CD4-positive, alpha-beta T cell treated with Interleukin-4 for 4 hours (primary cell): ENCODE measurements at places on chromosomes 3 and 15.

DNA sequence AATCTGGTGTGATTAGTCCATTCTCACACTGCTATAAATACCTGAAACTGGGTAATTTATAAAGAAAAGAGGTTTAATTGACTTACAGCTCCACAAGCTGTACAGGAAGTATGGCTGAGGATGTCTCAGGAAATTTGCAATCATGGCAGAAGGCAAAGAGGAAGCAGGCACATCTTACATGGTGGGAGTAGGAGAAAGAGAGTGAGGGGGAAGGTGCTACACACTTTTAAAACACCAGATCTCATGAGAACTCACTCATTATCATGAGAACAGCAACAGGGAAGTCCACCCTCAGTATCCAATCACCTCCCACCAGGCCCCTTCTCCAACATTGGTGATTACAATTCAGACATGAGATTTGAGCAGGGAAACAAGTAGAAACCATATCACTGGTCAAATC, 24.0 kb upstream of the ACP3 start:
- DNase-seq = no peak

DNA sequence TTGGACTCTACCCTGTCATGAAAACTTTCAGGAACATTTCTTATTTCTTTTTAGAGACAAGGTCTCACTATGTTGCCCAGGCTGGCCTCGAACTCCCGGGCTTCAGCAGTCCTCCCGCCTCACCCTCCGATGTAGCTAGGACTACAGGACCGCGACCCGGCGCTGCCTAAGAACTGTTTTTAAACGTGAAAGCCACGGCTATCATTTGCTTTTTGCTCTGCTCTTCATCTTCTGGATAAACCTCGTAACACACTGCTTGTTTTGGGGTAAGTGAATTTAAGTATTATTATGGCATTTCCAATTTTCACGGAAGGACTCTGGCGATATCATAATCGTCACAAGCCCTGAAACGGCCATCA, 14.3 kb upstream of the CCNL1 start:
- DNase-seq = no peak

DNA sequence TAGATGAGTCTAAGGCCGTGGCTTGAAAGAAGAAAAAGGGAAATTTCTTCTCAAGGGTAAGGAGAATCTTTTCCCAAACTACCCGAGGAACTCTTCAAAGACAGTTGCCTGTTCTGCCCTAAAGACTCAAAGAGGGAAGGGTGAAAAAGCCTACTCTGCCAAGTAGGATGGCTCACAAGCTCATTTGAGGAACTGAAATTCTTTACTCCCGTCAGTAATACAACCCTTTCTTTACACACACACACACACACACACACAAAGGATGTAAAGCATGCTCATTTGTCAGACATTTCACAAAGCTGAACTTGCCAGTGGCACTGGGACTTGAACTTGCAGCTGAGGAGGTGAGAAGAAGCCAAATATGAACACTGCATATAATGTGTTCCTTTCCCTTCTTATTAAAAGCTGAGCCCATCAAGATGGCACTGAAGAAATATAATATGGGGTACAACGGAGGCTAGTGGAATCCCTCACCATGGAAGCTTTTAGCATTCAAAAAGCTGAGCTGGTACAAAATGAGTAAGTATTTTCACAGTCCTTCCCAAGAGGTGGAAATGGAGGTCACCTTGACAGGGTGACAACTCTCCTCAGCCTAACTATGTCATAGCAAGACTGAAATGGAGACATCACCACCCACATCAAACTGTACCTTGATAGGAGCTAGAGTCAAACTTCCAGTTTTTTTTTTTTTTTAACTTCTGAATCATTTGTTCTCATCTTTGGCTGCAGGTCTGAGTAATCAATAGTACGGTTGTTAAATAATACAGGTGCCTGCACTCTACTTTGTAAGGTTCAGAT, 57.6 kb downstream of the TAFA4 start:
- DNase-seq = no peak

DNA sequence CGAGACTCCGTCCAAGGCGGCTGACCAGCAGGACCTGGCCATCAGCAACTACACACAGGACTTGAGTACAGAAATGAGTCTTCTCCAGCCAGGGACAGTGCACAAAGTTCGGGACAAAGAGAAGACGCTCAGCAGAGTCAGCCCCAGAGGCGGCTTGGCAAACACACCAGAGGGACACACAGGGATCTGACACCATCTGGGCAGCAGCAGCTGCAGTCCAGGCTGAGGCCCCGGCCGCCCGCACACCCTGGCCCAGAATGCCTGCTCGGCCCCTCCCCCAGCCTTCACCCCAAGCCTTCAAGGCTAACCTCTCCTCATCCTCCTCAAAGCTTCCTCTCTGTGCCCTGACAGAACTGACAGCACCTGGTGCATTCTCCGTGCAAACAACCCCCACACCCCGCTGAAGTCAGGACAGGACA, 61.1 kb downstream of the XXYLT1 start:
- DNase-seq = no peak

DNA sequence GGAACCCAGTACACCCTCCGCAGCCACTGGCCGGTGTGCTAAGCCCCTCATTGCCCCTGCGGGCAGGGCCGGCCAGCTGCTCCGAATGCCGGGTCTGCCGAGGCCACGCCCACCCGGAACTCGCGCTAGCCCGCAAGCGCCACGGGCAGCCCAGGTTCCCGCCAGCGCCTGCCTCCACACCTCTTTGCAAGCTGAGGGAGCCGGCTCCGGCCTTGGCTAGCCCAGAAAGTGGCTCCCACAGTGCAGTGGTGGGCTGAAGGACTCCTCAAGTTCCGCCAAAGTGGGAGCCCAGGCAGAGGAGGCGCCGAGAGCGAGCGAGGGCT, 81.4 kb upstream of the BCHE start:
- no peak for DNase-seq

DNA sequence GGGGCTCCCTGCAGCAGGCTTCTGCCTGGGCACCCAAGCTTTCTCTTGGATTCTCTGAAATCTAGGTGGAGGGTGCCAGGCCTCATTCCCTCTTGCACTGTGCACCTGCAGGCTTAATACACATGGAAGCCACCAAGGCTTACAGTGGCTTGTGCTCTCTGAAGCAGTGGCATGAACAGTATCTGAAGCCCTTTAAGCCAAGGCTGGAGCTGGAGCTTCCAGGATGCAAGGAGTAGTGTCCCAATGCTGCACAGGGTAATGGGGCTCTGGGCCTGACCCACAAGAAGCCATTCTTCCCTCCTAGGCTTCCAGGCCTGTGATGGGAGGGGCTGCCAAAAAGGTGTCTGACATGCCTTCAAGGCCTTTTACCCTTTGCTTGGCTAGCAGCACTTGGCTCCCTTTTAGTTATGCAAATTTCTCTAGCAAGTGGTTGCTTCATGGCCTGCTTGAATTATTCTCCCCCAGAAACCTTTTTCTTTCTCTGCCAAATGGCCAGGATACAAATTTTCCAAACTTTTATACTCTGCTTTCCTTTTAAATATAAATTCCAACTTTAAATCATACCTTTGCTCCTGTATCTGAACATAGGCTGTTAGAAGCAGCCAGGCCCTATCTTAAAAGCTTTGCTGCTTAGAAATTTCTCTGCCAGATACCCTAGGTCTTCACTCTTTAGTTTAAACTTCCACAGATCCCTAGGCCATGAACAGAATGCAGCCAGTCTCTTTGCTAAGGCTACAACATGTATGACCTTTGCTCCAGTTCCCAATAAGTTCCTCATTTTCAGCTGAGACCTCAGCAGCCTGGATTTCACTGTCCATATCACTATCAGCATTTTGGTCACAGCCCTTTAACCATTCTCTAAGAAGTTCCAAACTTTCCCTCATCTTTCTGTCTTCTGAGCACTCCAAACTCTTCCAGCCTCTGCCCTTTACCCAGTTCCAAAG, 201.1 kb upstream of the LRRFIP2 start:
- DNase-seq = no peak

GRCh38 chr3:27428446-27428845, 55.7 kb downstream of the SLC4A7 start:
- DNase-seq = no peak

DNA sequence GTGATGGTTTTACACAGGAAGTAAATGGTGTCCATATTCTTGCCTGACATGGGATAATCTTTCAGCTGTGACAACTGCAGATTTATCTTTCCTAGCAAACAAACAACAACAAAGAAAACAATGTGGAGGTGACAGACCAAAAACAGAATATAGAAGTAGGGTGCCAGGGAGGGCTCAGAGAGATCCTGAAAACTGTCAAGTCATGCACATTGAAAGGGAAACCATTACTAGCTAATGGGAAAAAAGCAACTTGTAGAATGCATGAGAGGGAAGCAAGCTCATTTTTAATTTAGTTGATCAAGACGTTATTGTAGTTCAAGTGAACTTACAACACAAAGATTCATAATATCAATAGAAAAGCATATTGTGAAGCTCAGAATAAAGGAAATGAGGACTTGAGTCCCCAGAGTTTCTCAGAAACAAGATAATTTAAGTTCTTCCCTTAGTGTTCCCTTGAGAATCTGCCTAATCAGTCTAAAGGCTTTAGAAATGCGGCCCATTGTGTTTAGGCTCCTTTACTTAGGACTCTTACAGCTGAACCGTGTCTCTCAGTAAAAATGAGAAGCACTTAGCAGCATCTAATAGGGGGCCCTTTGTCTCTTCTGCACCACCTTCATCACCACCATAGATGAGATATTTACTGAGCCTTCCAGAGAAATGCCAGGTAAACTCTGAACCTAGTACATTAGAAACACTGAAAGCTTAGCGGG, 115.6 kb upstream of the CADPS start:
- DNase-seq = no peak

DNA sequence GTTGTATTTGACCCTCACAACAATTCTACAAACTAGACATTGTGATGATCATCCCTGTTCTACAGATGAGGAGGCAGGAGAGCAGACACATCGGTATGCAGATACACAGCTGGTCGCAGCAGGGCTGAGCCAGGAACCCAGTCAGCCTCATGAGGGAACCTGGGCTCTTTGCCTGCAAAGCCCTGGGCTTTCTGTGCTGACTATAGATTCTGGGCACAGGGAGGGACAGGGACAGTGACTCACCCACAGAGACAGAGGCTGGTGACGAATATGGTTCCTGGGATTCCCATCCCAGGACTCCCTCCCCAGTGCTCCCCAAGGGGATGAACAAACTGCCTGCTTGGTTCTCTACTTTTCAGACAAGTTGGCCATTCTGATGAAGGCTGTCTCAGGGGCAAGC, 3.8 kb upstream of the CAMP start:
- DNase-seq = no peak

GRCh38 chr15:101105059-101105891, 146.6 kb downstream of the CHSY1 start:
- no peak for DNase-seq

- no peak for DNase-seq
These were observed 21.0 kb upstream of the PCSK6 start for GRCh38 chr15:101510212-101511197.

DNA sequence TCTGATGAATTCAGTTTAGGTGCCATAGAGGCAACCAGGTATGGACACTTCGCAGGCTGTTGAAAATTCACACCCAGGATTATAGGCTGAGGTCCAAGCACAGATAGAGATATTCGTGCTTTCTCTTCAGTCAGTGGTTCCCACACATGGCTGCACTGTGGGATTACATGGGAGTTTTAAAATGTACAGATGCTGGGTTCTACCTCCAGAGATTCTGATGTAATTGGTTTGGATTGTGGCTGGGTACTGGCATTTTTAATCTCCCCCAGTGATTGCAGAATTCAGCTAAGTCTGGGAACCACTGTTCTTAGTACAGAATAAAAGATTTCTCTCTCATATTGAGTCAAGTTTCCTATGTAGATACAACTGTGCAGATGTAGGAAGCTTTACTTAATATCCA, 91.6 kb downstream of the FOXB1 start:
- DNase-seq = no peak

DNA sequence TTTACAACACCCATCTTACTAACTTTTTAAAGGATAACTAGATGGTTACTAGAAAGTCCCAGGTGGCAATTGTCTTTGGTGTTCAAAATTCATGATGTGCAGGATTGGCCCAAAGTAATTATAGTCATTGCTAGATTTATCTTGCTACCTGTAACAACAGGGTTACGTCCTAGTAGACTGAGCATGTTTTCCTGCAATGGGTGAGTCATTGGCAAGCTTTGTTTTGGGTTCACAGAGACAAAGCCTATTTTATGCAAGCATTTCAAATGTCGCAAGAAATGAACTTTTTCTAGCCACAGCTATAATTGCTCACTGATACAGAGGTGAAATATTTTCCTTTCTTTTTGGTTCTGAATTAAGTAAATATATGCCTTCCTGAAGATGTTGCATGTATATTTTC, 267.6 kb downstream of the AGBL1 start:
- DNase-seq = no peak

DNA sequence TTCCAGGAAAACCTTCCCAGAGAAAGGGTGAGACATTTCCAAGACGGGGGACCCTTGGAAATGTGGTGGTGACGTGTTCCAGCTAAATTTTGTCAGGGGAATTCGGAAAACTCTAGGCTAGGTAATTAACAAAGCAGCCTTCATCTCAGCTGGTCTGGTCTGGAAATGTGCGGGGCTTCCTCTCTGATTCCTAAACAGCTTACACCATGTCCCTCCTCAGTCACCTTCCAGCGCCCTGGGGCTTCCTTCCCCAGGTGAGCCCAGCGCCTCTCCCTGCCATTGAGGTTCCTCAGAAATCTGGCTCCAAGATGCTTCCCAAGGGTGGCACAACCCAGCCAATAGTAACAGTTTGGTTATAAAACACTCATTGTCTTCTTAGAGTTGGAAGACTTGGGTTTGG, 571 bp downstream of the ACAD9 start:
- no peak for DNase-seq

DNA sequence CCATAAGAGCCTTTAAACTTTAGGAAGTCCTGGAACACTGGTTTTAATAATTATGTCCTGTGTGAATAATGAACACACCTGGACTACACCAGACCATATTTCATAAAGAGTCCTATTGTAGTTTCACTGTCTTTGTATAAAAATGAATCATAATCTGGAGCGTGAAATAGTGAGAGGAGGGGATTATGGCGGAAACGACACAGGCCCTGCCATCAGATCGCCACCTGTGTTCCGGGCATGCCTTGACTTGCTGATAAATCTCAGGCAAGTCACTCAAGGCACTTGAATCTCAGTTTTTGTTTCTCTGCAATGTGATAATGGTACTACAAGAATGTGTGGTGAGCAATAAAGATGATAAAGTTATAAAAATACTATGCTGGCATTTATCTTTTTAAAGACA, 995.5 kb downstream of the MCTP2 start:
- no peak for DNase-seq

DNA sequence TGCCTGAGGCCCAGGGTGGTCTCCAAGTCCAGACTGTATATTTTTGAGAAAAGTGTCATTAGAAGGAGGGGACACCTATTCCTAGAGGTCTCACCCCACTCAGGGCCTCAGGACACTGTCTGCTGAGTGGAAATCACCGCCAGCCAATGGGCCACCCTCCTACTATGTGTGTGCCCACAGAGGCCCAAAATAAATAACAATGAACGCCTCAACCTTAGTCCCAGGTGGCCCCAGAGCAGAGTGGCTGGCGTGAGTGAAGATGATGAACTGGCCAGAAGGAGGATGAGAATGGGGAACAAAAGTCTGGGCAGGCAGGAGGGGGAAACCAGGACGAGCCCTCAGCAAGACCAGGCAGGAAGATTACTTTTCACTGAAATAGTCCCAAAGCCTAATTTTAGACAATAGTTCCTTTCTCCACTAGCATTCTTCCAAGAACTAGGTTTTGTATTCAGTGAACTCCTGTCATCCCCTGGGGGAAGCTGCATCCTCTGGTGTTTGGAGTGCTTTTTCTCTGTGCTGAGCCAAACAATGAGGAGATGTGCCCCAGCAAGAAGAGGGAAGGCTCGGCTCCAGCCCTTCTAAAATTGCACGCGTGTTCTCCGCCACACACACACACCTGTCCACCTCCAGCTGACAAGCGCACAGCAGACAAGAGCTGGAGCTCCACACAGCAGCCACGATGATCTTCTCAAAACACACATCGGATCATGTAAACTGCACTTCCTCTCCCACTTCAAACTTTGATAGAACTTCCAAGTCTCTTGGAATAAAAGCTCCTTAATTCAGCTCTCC, 72.2 kb downstream of the ADCY5 start:
- DNase-seq = no peak
